Endothelial cell of umbilical vein (primary cell): ENCODE measurements at places on chromosomes 1 and 21.

- peak; percentile 10 for DNase-seq
Observed at GRCh38 chr21:29146726-29147125, 16.3 kb downstream of the MAP3K7CL start.

DNA sequence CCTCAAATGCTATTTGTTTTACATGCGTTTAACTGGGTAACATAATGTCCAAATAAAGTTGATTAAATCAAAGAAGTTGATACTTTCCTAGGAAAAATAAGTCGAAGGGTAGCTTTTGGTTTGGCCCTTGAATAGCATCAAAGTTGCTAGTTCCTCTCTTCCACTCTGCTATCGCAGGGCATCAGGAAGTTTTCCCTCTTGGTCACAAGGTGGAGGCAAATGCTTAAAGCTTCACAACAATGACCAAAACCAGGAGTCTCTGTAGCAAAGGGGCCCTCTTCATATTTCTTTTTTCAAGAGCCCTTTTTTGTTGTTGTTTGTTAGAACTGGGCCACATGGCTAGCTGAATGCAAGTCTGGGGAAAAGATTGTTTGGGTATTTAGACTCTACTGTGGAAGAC, 668.4 kb downstream of the KCNT2 start:
- no peak for DNase-seq

DNA sequence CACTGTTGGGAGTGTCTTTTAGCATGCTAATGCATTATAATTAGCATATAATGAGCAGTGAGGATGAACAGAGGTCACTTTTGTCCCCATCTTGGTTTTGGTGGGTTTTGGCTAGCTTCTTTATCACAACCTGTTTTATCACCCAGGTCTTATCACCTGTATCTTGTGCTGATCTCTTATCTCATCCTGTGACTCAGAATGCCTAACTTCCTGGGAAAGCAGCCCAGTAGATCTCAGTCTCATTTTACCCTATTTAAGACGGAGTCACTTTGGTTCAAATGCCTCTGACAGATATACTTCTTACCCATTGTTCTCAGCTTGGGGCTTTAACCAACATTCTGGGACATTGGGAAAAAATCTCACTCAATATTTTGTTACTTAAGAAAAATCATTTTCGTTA, 348.7 kb downstream of the PBX1 start:
- no peak for DNase-seq

GRCh38 chr1:47385020-47385419, 31.1 kb upstream of the FOXE3 start:
- no peak for DNase-seq

DNA sequence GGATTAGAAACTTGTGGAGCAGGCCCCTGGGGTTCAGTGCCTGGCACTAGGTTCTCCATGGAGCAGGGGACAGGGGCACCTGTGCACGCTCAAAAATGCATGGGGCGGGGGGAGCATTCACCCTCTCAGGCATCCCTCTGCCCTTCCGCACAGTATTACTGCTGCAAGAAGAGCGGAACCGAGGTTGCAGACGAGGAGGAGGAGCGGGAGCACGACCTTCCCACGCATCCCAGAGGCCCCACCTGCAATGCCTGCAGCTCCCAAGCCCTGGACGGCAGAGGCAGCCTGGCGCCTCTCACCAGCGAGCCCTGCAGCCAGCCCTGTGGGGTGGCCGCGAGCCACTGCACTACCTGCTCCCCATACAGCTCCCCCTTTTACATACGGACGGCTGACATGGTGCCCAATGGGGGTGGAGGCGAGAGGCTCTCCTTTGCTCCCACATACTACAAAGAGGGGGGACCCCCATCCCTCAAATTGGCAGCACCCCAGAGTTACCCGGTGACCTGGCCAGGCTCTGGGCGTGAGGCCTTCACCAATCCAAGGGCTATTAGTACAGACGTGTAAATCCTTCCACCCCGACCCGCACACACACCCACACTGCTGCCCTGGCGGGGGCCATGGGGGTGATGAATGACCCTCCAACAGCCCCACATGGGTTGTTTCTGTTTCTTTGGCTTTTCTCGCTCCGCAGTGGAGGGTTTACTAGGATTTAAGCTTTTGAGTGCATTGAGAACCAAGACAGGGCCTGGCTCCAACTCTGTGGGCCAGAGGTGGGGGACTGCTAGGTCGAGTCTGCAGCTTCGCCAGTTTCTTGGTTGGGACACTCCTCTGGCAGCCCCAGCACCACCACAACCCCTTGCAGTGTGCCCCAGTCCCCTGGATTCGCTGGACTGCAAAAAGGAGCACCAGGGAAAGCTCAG, 63.7 kb downstream of the TOR1AIP2 start:
- no peak for DNase-seq
